ENCODE measurements at places on chromosomes 1 and 21.

DNA sequence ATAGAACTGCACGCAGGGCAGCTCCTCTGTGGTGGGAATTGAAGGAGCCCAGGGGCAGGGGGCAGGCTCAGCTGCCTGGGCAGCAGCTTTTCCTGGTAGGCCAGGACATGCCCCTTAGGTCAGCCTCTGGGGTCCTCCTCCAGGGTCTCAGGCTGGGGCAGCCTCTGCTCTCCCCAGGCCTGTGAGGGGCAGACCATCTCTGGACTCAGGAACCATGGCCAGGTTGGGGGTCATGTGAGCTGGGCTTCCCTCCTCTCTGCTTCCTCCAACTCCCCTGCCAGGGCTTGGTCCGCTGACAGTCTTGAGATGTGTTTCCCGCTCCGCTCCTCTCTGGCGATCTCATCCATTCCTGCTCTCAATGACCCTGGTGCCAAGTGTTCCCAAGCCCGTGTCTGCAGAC is 5.7 kb downstream of the C1orf210 start:
- DNase-seq: no peak

DNA sequence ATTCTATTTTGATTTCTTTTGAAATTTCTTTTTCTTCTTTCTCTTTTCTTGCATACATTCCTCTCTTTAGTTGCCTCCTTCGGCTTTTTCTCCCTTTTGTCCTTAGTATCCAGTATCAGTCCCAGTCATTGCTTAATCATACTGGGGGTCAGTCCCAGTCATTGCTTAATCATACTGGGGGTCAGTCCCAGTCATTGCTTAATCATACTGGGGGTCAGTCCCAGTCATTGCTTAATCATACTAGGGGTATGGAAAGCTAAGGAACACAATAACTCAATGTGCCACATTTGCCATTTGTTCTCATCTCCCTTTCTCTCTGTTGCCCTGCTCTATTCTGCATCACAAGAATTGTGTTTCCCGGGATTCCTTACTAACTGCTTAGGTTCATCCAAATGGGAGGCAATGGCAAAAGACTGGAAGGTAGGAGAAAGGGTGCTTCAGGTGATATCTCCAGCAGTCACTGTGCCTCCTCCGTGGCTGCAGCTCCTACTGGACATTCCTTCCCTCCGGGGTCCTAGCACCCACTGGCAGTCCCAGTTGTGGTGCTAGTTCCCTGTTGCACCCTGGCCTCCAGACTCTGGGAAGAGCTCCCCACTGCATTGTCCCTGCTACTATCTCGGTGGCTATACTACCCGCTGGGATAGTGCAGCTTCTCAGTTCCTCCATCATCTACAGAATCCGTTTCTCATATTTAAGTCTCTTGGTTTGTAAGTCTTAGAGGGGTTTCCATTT is 32.6 kb upstream of the LAMC1 start:
- DNase-seq: no peak

- DNase-seq: no peak
These were observed 120.8 kb upstream of the DSCAM start for GRCh38 chr21:40967771-40968170.

- no peak for DNase-seq
These were observed 135.5 kb downstream of the SDCCAG8 start for GRCh38 chr1:243391355-243391754.

- no peak for DNase-seq
These were observed 17.7 kb downstream of the CBR1 start for GRCh38 chr21:36087362-36088138.

GRCh38 chr1:183262628-183263200 is 76.7 kb downstream of the LAMC2 start:
- DNase-seq: no peak

Measured in left renal cortex interstitium (tissue), 4 donors.